Left cardiac atrium (tissue), 4 donors: ENCODE measurements at places on chromosomes 7 and 10.

GRCh38 chr7:22075561-22075960 is 129.9 kb upstream of the CDCA7L start:
- DNase-seq: no peak

DNA sequence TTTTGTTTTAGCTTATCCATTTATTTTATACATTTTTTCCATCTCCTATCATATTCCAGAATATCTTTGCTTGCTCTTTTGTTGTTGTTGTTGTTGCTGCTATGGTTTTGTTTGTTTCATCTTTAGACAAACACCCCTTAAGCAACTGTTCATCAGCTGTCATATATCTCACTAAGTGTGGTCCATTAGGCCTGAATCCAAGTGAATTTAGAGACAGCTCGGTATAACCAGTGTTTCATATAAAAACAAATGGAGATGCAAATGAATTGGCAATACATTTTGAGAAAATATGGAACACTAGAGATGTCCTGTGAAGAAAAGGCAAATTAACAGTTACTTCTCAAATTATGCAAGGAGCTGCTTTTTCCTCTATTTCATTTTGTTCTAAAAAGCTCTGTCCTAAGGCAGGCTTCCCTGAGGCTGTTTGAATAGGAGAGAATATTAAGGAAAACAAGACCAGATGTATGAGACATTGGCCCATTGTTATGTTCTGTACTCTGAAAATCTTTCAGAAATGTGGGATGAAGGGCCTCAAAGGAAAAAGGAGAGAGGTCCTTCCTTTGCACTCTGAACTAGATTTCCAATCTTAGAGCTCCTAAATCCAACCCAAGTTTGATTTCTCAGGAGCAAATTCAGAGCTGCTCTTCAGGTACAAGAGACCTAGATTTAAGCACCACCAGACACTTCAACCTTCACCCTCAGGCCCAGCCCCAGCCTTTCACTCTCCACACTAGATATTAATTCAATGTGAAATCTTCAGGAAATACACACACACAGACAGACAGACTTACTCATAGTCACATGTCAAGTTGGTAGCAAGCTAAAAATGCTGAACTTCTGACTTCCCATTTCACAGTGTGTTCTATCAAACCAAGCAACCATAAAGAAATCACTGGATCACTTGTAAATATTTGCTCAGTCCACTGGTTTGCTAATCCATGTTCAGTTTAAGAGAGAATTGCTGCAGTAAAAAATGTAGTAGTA is 5.4 kb downstream of the TFEC start:
- DNase-seq: no peak

DNA sequence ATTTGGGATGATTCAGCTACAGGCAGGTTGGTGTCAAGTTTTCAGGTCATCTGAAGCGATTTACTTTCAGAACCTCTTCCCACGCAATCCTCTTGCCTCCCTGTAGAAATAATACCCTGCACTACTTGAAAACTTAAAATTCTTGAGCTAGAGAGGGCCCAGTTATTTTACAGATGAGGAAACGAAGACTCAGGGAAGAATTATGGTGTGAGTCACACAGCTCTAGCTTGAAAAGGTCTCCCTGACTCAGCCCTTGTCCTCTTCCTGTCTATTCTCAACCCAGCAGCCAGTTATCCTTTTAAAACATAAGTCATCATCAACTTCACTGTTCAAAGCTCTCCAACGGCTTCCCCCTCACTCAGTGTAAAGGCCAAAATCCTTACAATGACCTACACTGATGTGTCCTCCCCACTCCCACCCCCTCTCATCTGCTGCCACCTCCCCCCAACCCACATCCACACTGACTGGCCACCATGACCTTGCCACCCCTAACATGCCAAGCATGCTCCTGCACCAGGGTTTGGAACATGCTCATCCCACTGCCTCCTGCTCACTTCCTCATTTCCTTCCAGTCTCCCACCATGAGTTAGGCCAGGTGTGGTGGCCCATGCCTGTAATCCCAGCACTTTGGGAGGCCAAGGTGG is 3.4 kb downstream of the DNMBP start:
- DNase-seq: no peak

DNA sequence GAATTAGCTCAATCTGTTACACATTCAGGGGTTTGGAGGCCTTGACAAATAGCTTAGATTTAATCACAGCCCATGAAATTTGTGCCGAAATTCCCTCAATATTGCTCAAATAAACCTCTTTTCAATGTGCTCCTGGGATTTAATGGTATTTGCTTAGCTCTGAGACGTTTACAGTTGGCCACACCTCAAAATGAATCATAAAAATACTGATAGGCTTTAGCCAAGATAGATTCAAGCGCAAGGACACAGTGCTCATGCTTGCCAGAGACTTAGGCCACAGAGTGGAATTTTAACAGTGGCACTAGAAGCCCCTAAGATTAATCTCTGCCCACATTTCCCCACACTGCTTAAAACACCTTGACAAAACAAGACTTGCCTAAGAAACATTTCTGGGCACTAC is 2.3 kb upstream of the SEMA3C start:
- no peak for DNase-seq
